ENCODE measurements at places on chromosomes 16 and 17.

GRCh38 chr17:57158325-57158724, 73.3 kb downstream of the AKAP1 start:
- DNase-seq: no peak

GRCh38 chr16:54009464-54010176, 277.0 kb downstream of the IRX3 start:
- no peak for DNase-seq

DNA sequence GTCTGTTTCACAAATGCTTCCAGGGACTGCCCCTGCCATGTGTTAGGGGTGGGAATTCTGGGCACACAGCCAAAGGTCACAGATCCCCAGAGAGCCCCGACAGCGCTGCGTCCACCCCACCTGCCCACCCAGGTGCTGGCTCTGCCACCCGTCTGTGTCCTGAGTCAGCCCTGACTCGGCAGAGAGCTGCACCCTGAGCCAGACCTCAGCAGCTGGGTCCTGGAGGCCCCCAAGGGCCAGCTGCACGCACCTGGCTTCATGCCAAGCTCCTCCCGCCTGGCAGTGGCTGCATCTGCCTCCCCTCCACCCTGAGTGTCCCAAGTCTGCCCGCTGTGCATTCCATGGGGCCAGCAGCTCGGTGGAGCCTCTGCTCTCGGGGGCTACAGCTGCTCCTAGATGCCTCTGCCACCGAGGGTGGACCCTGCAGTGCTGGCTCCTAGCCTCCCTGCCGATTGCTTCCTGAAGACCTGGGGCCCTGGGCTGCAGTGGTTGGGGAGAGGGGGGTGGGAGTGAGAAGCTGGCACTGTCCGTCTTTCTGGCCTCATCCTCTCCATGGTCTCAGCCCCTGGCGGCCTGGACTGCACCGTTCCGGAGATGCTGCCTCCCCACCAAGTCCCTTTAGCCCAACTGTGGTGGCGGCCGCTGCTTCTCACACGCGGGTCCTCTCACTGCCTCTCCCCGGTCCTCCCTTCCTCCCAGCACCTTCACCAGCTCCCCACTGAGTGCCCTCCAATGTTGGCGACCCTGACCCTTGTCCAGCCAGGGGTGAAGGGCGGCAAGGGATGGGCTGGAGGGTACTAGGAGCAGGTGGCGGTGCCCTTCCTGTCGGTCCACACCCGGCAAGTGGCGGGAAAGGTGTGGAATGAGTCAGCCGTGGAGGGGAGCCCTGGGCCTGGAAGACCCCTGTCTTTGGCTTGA, 3.0 kb downstream of the SECTM1 start:
- DNase-seq: no peak

DNA sequence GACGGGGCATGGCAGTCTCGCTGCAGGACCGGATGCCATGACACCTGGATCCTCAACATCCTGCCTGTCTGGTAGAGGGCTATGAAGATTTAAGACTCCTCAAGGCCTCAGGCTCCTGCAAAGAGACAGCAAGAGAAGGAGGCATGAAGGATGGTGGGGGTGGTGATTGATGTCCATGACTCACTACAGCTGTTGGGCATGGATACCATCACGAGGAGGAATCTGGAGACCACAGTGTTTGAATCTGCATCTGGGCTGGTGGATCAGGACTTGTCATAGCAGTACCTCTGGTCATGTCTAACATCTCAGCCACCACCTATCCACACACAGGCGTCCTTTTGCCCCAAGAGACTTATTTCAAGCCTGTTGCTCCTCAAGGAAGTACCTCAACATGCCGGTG, 50.2 kb upstream of the WSCD1 start:
- DNase-seq: no peak

DNA sequence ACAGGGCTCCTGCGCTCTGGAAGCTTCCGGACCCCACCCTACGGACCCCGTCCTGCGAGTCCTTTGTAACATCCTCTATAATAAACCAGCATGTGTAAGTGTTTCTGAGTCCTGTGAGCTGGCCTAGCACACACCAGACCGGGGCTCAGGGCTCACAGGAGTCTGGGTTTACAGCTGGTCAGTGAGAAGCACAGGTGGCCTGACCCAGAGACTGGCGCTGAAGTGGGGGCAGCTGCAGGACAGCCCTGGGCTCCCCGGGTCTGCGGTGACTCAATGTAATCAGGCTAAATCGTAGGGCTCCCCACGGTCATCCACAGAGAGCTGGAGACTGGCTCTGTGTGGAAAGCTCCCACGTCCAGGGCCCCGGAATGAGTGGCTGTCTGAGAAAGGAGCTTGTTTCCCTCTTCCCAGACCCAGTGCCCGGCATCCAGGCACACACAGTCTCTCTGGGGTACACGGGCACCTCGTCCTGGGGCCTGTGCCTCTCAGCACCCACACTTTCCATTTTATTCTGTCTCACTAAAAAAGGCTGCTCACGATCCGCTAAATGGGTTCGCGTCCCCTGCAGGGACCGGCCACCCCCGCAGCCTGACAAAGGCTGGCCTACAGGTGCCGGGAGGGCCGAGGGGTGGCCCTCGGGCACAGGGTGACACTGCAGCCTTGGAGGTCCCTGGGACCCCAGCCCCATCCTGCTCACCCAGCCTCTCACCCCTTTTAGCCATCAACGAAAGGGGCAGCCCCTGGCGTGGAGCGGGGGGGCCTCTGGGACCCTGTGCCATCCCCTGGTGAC, 18.9 kb upstream of the CBFA2T3 start:
- no peak for DNase-seq

GRCh38 chr17:53313746-53314145, 509.0 kb upstream of the KIF2B start:
- no peak for DNase-seq

GRCh38 chr16:14418795-14419225, 211.2 kb downstream of the PARN start:
- no peak for DNase-seq

GRCh38 chr17:1617620-1618174, 10.9 kb downstream of the SLC43A2 start:
- DNase-seq: peak; percentile 51

- DNase-seq: no peak
Observed at GRCh38 chr17:44334727-44335126, 10.1 kb upstream of the SLC25A39 start.

- no peak for DNase-seq
Observed at GRCh38 chr17:39648616-39649366, 11.8 kb downstream of the STARD3 start.

- DNase-seq: no peak
Observed at GRCh38 chr17:76884995-76885893, 17.0 kb downstream of the MGAT5B start.

DNA sequence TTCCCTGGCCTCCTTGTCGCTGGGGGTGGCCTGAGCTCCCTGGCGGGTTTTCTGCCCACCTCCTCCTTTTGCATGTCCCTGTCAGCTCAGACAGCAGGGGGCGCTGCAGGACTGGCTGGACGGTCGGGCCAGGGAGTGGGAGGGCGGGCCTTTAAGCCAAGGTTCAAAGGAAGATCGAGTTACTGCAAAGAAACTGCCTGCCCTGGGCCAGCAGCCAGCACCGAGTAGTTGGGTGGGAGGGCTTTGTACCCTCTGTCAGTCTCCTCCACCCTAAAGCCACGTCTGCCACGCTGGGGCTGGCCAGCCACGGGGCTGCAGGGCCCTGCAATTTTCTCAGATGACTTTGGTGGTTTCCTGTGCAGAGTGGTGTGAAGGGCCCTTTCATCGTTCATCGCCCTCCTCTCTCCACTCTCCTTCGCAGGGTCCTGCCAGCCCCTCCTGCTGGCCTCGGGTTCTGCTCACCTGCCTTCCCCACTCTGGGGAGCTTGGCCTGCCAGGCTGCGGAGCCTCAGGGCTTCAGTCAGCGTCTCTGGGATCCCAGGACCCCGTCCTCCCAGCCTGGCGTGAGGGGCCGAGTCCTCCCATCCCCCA, 12.3 kb downstream of the GPR142 start:
- peak; percentile 91 for DNase-seq

- DNase-seq: no peak
Observed at GRCh38 chr17:28145348-28145747, 102.9 kb downstream of the NLK start.
